Mesothelial cell of epicardium (in vitro differentiated cells): ENCODE measurements at places on chromosomes 7 and 10.

GRCh38 chr7:39898867-39899266 lies 51.2 kb upstream of the CDK13 start:
- no peaks in the 10 kb centered on the region for H3K36me3 ChIP-seq
- no peak overlapping the region for H3K27ac ChIP-seq
- H3K4me3 ChIP-seq, result no peak overlapping the region
- peaks cover 7% of the 10 kb centered on the region for H3K27me3 ChIP-seq

- H3K4me3 ChIP-seq, result no peak overlapping the region
- no peak overlapping the region for H3K27ac ChIP-seq
- peaks cover 13% of the 10 kb centered on the region for H3K4me1 ChIP-seq
- no peak for DNase-seq
These were observed 76.4 kb downstream of the AGMO start for GRCh38 chr7:15485431-15485830.

GRCh38 chr10:122575776-122576175 lies 15.2 kb downstream of the DMBT1 start:
- H3K4me1 ChIP-seq, result no peaks in the 10 kb centered on the region
- H3K27me3 ChIP-seq, result peaks cover 34% of the 10 kb centered on the region
- no peak for DNase-seq
- H3K4me3 ChIP-seq, result no peak overlapping the region

GRCh38 chr7:37709631-37710509 lies 26.3 kb downstream of the GPR141 start:
- DNase-seq, result no peak
- no peaks in the 10 kb centered on the region for H3K36me3 ChIP-seq
- no peak overlapping the region for H3K27ac ChIP-seq
- peaks cover 10% of the 10 kb centered on the region for H3K4me1 ChIP-seq

DNA sequence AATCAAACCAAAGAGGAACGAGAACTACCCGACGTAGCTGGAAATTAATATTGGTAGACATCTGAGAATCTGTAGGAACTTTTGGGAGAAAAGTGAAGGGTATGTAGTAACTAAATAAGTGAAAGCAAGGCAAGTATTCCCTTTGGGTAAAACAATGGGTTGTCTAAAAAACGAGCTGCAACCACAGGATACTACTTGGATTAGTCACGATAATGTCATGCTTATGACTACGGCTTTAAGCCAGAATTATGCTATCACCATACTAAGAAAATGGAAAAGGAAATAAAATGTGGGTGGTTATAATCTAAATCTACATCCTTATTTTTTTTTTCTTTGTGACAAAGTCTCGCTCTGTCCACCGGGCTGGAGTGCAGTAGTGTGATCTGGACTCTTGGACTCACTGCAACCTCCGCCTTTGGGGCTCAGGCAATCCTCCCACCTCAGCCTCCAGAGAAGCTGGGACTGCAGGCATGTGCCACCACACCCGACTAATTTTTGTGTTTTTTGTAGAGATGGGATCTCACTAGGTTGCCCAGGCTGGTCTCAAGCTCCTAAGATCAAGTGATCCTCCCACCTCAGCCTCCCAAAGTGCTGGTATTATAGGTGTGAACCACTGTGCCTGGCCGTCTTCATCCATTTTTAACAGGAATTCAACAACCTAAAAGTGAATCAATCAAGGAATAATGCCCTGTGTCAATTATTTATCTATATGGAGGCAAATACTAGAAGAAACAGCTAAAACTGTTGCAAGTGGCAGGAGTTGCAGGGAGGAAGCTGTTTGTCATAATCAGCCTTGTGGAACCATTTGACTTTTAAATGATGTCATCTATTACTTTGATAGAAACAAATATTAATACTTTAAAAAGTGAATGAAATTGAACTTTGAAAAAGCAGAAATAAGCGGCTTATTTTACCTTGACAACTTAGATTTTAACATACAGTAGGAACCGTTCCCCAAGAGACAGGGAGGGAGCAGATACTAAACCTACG lies 189.3 kb downstream of the PRPF18 start:
- no peak for DNase-seq
- H3K4me1 ChIP-seq, result no peaks in the 10 kb centered on the region
- H3K36me3 ChIP-seq, result peaks cover 19% of the 10 kb centered on the region
- no peaks in the 10 kb centered on the region for H3K27me3 ChIP-seq
- no peak overlapping the region for H3K4me3 ChIP-seq

DNA sequence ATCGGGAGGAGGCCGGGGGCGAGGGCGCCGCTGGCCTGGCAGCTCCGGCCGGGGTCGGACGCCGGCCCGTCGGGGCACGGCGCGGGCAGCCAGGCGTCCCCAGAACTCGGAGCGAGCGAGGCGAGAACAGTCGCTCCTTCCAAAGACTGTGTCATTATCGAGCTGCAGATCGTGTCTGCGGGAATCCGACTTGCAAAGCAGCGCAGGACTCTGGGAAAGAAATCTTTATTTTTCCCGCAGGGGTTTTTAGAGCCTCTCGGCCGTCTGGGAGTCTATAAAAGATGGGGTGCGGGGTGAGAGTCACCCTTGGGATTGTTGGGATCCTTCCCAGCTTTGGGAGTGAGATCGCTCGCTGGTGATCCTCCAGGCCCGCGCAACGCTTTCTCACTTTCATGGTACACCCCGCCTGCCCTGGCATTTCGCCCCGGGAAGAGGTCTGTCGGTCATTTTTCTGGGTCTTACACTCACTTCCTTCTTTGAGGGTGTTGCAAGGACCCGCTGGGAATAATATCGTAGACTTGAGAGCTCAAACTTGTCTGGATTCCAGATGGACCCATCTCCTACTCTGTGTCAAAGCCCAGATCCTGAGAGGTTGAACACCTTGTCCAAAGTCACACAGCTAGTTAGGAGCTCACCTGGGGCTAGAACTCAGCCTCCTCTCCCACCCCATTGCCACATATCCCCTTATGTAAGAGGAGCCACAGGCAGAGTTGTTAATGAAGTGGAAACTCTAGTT lies 1.0 kb downstream of the UBTD1 start:
- peaks cover 51% of the 10 kb centered on the region for H3K4me1 ChIP-seq
- DNase-seq, result no peak
- peak overlapping the region; percentile 69 for H3K4me3 ChIP-seq
